ENCODE measurements at places on chromosomes 7 and 10.

- no peak for DNase-seq
These were observed 351.2 kb downstream of the DNAJB6 start for GRCh38 chr7:157687845-157688532.

DNA sequence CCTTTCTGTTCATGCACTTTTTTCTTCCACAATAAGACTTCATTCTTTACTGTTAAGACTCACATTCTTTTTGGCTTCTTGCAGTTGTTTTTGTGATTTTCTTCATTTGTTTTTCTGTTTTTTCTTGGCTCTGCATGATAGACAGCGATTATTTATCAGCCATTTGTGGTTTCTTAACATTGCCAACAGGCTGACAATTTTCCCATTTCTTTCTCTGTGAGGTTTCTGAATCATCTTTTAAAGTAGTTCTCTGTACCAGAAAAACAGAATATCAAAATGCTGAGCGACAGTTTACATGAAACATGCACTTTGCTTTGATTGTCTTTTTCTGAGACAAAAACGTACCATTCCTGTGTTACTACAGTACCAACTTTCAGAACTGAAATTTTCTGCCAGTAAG, 334.2 kb upstream of the MAGI2 start:
- no peak for DNase-seq

GRCh38 chr7:132655131-132655727, 79.0 kb upstream of the PLXNA4 start:
- DNase-seq: no peak

DNA sequence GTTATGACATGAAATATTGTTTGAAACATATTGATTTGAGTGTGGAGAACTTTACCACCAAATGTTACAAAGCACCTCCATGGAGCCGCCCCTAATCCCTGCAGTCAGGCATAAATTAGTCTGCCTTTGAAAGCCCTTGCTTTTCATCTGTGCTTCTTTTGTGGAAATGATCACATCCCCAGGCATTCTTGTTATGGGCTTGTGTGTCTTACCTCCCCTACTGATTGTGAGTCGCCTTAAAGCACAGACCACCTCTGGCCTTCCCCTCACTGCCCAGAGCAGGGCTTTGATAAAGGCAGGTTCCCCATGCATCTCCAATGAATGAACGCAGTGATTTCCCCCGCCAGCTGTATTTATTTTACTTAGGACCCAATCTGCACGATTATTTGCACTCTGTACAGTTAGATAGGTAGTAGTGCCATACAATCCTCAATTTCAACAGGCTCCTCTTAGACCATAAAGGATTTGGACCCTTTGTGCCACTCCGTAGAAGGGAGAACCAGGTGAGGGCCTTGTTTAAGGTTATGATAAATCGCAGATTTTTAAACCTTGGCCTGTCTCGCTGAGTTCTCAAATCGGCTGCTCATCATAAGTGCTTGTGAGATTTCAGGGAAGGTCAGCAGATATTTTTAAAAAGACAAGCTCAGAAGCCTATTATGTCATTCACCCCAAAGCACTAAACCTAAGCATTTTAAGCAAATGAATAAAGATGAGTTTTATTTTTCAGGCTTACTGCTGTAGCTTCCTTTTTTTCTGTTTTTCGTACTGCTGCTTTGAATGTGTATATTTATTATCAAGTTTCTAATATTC, 107.8 kb downstream of the CUBN start:
- no peak for DNase-seq

GRCh38 chr10:42850931-42851330, 68.3 kb downstream of the BMS1 start:
- no peak for DNase-seq

GRCh38 chr7:66859794-66860645, 61.0 kb upstream of the TMEM248 start:
- no peak for DNase-seq

DNA sequence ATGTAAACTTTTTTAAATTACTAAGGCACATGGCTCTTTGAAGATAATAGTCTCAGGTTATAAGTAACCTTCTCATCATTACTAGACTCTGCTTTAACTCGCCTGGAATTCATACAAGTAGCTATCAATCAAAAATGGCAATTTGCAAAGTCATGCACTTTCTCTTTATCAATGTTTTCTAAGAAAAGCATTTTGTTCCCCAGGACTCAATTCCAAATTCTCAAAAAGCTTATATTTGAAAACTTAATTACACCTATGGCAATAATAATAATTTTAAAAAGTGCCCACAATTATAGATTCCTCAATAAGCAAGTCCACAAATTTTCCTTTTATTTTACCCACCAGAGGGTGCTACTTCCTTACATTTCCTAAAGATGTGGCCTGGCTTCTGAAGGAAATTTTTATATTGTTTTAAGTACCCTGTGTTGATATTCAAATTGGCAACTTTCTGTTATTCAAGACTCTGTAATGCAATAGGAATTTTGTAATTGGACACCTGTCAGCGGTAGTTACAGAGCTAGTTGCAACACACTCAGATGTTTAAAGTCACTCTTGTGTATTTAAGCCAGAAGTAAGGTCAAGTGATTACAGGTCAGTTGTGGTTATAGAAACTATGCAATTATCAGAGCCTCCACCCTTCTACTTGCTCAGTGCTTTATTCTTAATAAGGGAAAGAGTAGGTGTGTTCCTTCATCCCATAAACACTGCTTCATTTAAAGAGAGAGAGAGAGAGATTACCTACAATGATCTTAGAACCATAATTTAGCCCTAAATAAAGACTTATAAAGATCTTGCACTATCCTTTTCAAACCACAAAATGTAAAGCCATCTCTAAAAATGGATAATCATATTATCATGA, 47.1 kb upstream of the HYAL4 start:
- peak; percentile 31 for DNase-seq

GRCh38 chr7:30974605-30975255, 11.0 kb downstream of the GHRHR start:
- peak; percentile 61 for DNase-seq

- DNase-seq: no peak
These were observed 115.7 kb upstream of the SAMD8 start for GRCh38 chr10:74995806-74996205.

- DNase-seq: no peak
These were observed 7.4 kb downstream of the IFIT3 start for GRCh38 chr10:89335226-89335625.

- DNase-seq: no peak
These were observed 12.7 kb downstream of the CUL1 start for GRCh38 chr7:148711191-148712102.

- DNase-seq: peak; percentile 55
These were observed 74.7 kb downstream of the CACNB2 start for GRCh38 chr10:18214691-18215563.

DNA sequence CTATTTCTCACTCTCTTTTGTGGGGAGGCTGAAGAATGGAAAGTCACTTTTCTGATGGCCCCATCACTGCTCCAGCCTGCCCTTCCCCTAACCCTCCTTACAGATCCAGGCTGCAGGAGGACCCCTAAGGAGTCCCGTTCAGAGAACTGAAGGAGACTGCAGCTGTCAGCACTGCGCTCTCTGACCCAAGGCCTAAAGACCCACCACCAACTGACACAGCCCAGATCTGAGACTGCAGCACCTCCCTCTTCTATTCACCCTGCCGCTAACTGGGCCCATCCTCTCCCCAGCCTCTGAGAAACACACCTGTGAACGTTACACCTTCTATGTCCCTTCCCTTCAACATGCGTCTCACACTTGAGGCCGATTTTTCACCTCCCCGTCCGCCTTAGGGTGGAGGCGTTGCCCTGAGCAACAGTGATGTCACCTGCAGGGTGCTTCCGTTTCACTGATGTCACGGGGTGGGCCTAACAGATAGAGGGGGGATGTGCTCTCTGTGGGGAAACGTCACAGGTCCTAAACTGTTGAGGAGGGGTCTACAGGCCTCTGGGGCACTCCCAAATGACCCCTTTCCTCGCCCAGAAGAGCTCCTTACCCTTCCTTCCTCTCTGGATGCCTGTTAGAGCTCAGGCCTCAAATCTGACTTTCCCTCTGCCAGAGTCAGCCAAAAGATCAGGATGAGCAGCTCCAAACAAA, 5.1 kb downstream of the ITPRIP start:
- no peak for DNase-seq

DNA sequence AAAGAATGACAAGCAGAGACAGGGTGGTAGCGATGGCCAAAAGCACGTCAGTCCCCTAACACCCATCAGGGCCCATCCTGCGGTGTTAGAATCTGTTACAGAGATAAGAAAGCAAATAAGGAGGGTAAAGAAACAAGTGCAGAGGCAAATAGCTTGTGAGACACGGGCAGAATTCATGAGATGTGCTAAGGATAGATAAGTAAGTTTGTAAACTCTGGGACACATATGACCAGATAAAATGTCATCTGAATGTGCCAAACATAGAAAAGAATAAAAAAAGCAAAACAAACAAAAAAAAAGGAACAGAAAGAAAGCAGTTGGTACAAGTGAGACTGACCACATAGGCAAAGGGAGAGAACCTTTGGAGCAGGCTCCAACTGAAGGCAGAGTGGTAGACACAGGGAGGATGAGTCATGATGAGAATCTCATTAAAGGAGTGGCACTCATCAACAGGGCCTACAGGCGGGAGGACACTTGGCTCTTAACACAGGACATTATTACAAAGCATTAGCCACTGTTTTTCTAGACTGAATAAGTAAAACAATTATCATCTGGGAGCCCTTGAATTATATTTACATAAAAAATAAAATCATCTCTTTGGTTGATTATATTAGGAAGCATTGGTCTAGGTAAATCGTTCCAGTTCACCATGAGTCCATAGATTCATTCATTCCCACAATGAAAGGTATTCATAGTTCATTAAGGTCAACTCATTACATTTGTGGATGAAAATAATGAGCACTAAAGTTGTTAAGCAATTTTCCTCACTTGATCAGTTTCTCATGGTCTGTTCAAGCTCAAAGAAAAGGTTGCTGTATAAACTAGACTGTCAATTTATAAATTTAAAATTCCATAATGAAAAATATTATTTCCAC, 21.5 kb upstream of the EPHB6 start:
- DNase-seq: no peak

DNA sequence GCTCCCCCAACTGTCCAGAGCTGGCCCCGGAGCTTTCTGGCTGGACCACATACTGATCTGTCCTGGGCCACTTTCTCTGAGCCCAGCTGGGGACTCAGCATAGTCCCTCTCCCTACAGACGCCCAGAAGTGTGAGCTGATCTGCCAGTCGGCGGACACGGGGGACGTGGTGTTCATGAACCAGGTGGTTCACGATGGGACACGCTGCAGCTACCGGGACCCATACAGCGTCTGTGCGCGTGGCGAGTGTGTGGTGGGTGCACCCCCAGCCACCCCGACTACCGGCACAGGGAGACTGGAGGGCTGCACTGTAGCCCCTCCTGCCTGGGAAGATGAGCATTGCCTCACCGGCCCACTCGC, 41.8 kb downstream of the TBATA start:
- no peak for DNase-seq

DNA sequence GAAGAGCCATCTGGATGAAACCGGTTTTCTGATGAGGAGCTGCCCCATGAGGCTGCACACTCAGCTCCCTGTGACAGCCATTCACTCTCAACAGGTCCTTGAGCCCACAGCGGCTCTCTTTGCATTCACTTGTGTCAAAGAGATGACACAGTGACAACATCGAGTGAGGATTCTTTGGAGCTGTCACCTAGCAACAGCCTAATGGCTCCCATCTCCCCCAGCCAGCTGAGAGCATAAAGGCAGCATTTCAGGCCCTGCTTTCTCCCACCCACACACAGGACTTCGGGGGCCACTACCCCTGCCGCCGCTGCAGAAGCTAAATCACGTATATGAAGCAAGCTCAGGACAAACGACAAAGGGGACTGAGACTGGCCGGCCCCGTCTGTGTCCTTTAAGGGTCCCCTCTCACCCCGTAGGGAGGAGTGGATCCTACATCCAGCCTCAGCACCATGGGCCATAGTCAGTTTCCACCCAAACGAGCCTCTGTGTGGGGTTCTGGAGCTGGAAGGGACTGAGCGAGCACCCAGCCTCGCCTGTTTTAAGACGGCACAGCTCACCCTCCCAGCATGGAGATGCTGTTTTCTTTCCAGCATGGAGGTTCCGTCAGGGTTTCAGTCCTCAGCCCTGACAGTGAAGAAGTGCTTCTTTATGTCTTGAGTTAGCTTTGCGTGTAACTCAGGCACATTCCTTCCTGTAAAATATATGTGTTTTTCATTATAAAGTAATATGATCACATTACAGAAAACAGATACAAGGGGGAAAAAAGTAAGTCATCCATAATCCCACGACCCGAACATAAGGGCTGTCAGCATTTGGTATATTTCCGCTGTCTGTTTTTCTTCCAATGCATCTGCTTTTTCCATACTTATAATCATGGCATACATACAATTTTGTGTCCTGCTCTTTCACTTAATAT, 4.9 kb downstream of the CPA4 start:
- no peak for DNase-seq

GRCh38 chr10:102476466-102477141, 25.3 kb upstream of the C10orf95 start:
- no peak for DNase-seq

GRCh38 chr7:145959981-145960380, 156.6 kb upstream of the CNTNAP2 start:
- no peak for DNase-seq

GRCh38 chr7:2737771-2738540, 50.0 kb downstream of the AMZ1 start:
- no peak for DNase-seq

DNA sequence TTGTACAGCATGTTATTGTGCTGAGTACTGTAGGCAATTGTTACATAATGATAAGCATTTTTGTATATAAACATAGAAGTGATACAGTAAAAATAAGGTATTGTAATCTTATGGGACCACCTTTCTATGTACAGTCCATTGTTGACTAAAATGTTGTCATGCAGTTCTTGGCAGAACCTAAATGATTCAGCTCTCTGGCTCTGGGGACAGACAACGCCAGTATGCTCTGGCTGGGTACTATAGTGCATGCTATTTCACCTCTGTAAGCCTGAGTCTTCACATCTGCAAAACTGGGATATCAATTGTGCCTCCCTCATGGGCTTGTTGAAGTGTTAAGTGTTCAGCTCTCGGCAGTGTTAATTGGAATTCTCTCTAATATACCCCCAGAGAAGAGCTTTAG, 674.3 kb downstream of the INHBA start:
- DNase-seq: no peak

DNA sequence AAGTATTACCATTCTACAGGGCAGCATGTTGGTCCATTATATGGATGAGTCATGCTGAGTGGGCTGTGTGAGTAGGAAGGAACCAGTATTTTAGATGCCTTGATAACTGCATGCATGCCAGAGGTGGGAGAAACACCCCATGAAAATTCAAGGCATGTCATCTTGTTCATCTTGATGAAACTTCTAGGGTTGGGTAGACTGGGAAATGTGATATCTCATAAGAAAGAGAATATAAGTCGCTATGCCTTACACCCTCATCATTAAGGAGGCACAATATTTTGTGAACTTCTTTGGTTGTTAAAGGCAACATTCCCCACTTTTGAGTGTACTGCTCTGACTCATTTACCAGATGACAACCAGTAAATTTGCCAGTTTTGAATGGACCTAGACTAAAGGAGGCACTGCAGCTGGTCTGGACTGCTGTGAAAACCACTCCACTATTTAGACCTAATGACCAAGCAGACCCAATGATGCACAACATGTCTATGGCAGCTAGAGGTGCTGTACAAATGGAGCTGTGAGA, 48.0 kb downstream of the ZNF365 start:
- peak; percentile 37 for DNase-seq
